ENCODE measurements at places on chromosomes 12 and 14.

- DNase-seq = peak; percentile 38
Observed at GRCh38 chr14:61103541-61104339, 122.7 kb downstream of the SLC38A6 start.

DNA sequence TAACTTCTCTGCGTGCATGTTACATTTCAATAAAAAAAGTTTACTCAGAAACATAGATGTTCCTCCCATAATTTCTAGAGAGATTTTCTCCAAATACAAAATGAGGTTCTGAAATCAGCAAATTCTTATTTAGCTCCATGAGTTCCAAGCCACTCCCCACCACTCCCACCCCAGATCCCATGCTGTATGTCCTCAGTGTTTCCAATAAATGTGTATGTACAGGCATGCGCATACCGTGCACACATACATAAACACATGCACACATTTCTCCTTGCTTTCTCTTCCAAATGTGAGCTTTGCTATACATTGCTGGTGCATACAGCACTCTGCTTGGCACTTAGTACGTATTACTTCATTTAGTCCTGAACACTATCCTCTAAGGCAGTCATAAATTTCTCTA is 209.7 kb downstream of the MSRB3 start:
- DNase-seq = no peak

DNA sequence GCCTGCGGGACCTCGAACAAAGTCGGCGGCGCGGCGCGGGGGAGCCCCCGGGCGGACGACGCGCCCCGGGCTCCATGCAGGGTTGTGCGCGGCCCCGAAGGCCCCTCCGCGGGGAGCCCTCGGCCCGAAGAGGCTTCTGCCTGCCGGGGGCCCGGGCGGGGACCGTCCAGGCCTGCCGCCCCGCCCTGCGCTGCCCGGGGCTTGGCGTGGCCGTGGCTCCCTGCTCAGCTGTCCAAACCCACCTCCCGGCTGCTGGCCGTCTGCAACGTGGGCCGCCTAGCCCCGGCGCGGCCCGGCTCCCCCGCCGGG is 670 bp downstream of the DYRK2 start:
- peak; percentile 5 for DNase-seq

DNA sequence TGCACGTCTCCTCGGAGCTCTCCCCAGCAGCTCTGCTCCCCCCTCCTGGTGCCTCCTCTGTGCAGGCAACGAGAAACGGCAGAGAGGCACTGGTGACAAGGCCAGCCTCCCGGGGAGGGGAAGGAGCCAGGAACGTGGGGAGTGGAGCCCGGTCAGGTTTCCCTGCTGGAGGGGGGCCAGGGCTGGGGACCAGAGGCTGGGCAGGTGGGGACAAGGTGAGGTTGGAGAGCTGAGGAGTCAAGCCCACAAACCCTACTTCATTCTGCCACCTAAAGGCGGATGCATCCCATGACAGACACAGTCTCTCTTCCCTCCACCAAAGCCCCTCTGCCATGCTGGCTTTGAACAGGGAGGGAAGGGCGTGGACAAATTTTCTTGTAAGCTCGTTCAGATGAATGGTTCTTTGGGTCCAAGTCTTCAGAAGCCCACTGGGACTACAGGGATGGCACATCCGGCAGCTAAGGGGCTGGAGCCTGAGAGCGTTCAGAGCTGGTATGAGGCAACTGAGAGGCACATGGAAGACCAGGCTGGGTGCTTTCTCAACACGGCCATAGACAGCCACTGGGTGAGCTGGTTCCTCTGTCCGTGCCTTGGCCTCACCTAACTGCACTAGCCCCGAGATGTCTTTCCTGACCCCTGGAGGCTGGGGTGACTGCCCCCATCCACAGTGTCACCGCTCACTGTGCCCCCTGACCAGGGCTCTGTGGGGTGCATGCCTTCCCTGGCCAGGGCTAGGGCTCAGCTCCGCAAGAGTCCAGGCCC is 105.9 kb downstream of the RBM19 start:
- DNase-seq = no peak

- no peak for DNase-seq
Observed at GRCh38 chr12:49227713-49228112, 37.2 kb upstream of the TUBA1C start.

GRCh38 chr12:57127726-57128518 is at the start of gene LRP1:
TSS of gene LRP1 (plus strand) at chr12:57128483. CDS start at chr12:57128965, 482 bp downstream.
- peak; percentile 38 for DNase-seq

- DNase-seq = no peak
Observed at GRCh38 chr12:28340261-28341045, 150.2 kb downstream of the CCDC91 start.

GRCh38 chr14:42057111-42057510 is 450.4 kb downstream of the LRFN5 start:
- DNase-seq = no peak

- no peak for DNase-seq
Observed at GRCh38 chr14:95061317-95062093, 95.8 kb downstream of the DICER1 start.

DNA sequence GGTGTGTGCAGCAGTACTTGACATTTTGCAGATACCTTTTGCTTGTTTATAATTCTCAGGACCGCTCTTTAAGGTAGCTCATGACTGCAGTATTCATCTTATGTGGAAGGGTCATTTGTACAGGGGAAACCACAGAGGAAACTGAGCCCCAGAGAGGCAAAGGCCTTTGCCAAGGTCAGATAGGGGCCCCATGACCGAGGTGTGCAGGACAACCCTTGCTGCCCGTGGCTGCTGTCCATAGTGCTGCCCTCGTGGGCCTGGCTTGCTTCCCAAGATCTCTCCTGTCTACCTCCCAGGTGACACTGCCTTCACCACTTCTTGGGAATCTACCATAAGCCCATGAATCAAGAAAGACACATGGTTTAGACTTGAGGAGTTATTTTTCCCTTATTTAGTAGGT is 198.7 kb upstream of the BCL2L14 start:
- no peak for DNase-seq

GRCh38 chr14:64549791-64550620 is at the start of gene PPP1R36:
TSS of gene PPP1R36 (plus strand) at chr14:64549961. CDS start at chr14:64549998, 37 bp downstream.
- DNase-seq = peak; percentile 36

GRCh38 chr12:23757541-23757962 is 191.9 kb downstream of the SOX5 start:
- no peak for DNase-seq

Measured in stimulated activated CD4-positive, alpha-beta T cell treated with anti-CD3 and anti-CD28 coated beads, Interleukin-12 subunit alpha, Interleukin-12 subunit beta, amount 100 ng/mL, for 48 hours (primary cell).